ENCODE measurements at places on chromosomes 13 and 19.

GRCh38 chr19:10568062-10568825 lies 535 bp downstream of the CDKN2D start:
- DNase-seq: no peak

DNA sequence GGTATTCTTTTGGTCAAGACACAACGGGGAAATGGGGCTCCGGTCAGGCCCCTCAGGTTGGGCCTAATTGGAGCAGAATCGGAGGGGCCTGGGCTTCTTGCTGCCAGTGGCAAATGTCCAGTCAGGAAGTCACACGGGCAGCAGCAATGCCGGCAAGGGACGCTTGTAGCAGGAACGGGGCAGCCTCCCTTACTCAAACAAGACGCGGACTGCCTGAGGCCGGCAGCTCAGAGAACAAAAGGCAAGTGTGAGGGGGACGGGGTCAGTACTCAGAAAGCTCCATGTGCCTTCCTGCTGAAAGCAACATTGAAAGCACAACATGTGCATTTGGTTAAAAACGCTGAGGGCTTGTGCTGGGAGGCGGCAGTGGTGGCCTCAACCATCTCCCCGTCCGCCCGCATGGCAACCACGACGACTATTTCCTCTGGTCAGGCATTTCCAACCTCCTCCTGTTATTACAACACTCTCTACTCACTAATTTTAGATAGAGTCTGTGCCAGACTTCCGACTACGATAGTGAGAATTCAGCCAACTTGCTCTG lies 20.5 kb upstream of the RASA3 start:
- DNase-seq: no peak

DNA sequence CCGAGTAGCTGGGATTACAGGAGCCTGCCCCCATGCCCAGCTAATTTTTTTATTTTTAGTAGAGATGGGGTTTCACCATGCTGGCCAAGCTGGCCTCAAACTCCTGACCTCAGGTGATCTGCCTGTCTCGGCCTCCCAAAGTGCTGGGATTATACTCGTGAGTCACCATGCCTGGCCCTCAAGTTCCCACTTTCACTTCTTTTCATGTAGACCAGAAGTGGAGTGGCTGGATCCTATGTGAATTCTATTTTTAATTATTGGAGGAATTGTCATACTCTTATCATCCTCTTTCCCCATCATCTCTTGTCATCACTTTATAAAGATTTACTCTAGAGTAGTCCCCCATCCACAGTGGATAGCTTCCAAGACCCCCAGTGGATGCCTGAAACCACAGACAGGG lies 12.8 kb upstream of the SIGLEC10 start:
- DNase-seq: no peak

DNA sequence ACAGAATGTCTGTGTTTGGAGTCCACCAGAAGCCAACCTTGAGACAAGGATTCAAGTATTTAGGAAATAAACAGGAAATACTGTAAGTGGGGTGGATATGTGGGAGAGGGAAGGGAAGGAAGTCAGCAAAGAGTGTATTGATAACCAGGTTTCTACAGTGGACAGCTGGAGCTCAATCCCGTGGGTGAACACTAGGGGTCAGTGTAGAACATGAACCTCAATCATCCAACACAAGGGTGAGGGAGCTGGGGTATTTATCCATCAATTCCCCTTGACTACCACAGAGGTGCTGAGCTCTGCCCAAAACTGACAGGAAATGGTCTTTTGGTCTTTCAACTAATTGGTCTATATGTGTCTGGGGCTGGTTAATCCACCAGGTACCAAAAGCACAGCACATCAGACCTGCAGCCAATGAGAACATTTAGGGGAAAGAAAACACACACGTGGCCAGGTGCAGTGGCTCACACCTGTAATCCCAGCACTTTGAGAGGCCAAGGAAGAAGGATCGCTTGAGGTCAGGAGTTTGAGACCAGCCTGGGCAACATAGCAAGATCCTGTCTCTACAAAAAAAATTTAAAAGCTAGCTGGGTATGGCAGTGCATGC lies 5.6 kb upstream of the SYDE1 start:
- DNase-seq: peak; percentile 4

- no peak for DNase-seq
Observed at GRCh38 chr19:16325641-16326400, 1.2 kb downstream of the KLF2 start.

DNA sequence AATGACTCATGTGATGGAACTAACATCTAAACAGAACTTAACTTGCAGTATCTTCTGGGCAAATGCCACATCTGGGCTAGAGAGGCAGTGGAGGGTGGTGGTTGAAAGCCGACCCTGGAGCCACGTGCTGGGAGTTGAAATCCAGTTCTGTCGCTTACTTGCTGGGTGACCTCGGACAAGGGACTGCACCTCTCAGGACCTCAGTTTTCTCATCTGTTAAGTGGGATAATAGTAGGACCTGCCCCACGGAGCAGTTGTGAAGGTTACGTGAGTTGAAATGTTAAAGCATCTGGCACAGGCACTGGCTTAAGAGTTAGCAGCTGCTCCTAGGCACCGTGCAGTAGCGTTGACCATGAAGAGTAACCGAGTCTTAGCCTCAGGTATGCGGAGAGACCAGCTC lies 76.1 kb downstream of the SIPA1L3 start:
- no peak for DNase-seq

DNA sequence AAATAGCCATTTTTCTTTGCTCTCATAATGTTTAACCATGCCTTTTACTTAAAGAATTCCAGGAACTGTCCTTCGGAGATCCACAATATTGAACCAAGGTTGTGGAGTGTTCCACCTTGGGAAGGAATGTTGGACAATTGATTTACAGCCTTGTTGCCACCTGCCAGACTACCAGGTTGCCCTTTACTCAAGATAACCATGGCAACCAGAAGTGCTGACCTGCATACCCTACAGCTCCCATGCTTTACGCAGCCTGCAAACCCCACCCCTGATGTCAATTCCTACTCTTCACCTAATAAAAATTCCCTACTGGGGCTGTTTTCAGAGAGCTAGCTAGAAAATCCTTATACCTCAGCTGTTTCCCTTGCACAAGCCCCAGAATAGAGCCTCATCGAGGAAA lies 151.0 kb upstream of the RXFP2 start:
- DNase-seq: no peak

DNA sequence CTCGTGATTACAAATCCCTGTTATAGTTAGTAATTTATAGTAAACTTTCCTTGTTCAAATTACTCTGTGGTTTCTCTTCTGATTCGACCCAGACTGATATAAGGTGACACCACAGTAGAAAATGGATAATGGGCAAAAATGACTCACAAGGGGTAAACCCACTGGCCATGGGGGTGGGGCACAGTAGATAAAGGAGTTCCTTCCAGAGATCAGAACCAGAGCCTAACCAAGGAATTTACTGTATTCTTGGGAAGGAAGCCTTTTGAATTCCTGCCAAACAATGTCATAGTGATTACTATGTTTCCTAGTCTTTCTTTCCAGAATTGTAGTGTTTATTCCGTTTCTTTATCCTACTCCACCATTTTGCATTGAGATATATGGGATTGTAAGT lies 21.9 kb downstream of the MIR17HG start:
- DNase-seq: peak; percentile 53

- no peak for DNase-seq
Observed at GRCh38 chr13:64697226-64697625, 2532.9 kb downstream of the PCDH9 start.

- DNase-seq: no peak
Observed at GRCh38 chr13:53507741-53508140, 479.1 kb downstream of the OLFM4 start.

GRCh38 chr13:20121159-20121525 lies 39.7 kb downstream of the GJA3 start:
- DNase-seq: no peak

- no peak for DNase-seq
Observed at GRCh38 chr19:2634228-2634951, 68.1 kb downstream of the GNG7 start.

DNA sequence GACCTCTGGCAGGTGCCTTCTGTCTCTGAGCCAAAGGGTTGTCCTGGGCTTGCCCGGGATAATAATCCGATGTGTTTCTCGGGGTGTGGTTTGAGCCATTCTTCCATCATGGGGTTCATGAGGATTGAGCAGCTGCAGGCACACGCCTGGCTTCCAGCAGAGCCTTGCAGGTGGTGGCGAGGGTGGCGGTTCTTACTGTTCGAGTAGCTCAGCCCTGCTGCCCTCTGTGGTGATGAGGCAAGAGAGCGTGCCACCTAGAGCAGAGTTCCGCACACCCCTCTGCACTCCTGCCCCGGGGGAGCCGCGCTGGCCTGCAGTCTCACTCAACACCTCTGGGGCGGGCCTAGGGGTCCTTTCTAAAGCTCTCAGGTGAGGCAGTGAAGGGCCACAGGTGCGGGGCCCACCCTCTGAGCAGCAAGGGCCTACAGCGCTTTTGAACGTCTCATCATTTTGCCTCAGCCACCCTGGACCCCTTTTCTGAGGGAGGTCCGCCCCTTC lies 3.8 kb downstream of the SCN1B start:
- no peak for DNase-seq

GRCh38 chr19:5091018-5091683 lies 122.2 kb downstream of the KDM4B start:
- no peak for DNase-seq

GRCh38 chr13:108357228-108357627 lies 87.7 kb downstream of the TNFSF13B start:
- no peak for DNase-seq

GRCh38 chr19:38385057-38385803 lies 2.6 kb downstream of the GGN start:
- no peak for DNase-seq

GRCh38 chr19:38653028-38653571 lies 5.7 kb downstream of the ACTN4 start:
- DNase-seq: no peak

DNA sequence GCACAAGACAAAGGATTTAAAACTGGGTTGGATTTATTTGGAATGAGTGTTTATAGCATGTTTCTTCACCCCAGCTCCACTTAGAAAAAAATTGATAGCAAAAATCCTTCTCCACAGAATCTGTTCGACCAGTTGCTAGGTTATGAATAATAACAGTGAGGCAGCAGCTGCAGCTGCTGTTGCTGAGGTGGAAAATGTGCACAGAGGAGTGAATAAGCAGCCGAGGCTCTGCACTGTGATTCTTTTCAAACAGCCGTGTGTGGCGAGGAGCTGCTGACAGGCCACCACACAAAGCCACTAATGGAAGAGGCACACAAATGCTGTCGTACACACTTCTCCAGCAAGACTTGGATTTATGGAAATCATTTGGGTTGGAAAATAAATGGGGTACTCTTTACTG lies 6.4 kb upstream of the RASL11A start:
- DNase-seq: no peak

GRCh38 chr19:4768934-4769777 lies 22.4 kb upstream of the FEM1A start:
- peak; percentile 80 for DNase-seq

DNA sequence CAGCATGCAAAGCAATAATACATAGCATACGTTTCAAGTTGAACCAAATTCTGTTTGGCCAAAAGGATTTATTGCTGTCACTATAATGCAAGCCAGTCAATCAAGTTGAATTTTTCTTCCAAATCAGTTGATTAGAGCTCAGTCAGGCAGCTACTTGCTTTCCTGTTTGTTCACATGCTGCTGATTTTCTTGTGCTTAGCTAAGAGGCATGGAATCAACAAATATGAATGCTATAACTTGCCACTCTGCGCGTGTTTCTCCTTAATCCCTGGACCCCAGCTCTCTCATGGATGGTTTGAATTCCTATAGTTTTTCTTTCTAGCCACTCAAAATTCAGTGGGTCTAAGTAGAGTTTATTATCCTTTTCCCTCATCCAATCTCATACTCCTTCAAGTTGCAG lies 311.3 kb downstream of the KLF5 start:
- no peak for DNase-seq

GRCh38 chr19:2173767-2174577 lies 10.2 kb downstream of the DOT1L start:
- DNase-seq: no peak

DNA sequence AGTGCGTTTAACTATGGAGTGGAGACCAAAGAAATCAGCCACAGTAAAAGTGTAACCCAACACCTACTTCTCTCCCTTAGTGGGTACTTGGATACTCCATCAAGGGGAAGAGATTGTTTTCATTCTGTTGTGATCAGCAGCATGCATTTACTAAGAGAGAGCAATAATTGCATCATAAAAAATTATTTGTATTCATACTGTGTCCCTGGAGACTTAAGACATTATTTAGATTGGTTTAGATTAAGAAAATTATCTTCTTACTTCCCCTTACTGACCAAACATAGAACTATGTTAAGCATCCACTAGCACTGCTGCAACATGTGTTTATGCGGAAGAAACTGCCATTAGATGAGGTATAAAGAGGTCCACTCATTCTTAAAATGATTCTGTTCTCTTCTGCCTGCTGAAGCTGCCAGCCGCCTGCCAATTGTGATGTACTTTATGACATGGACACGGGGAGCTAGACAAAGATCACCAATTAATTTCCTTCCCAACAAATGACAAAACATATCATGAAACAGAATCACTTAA lies 738.5 kb downstream of the DIAPH3 start:
- DNase-seq: peak; percentile 41

GRCh38 chr13:76790980-76791819 lies 95.0 kb downstream of the KCTD12 start:
- DNase-seq: no peak

- no peak for DNase-seq
Observed at GRCh38 chr13:21045100-21045499, 16.3 kb downstream of the LATS2 start.

- DNase-seq: no peak
Observed at GRCh38 chr13:25207291-25207810, 35.3 kb upstream of the AMER2 start.

- no peak for DNase-seq
Observed at GRCh38 chr19:17294051-17294891, 9.0 kb downstream of the ABHD8 start.

DNA sequence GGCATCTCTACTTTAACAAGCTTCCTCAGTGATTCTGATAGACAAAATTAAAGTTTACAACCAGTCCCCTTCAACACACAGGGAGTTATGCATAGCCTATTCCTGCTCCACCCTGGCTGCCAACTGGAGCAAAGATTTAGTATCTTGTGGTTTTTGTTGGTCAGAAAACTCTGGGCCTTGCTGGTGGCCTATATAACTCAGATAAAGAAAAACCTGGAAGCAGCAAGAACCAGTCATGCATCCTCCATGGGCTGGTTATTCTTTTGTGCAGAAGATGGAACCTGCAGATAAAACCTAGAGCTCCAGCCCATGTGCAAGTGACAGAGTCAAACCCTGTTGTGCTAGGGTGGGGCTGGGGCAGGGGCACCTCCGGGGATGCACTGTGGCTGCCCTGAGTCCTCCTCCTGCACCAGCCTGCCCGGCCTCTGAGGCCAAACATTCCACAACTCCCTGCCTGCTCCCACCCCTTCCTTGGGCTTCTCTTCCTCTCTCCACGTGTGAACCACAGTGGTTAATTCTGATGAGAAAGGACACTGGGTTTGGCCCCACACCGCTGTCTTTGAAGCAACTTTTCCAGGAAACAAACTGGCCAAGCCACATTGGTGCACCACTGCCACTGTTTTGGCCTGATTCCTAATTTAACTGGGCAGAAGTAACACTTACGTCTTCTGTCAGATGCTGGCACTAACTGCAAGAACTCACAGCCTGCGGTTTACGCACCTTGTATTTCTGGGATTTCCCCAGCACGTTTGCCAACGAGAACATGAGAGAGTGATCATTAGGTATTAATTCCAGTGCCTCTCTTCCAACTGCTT lies 23.3 kb upstream of the GGACT start:
- DNase-seq: peak; percentile 69
